Activated CD8-positive, alpha-beta memory T cell treated with anti-CD3 and anti-CD28 coated beads, Interleukin-2, amount 50 U/mL, for 4 hours (primary cell): ENCODE measurements at places on chromosomes 5 and 9.

GRCh38 chr9:125950880-125951471 is 203.8 kb downstream of the PBX3 start:
- DNase-seq: no peak

- DNase-seq: no peak
Measured at GRCh38 chr9:36118706-36119105, 17.8 kb upstream of the GLIPR2 start.

- DNase-seq: no peak
Measured at GRCh38 chr5:124866355-124867136, 120.1 kb upstream of the ZNF608 start.

- DNase-seq: no peak
Measured at GRCh38 chr9:69273161-69273560, 51.9 kb upstream of the ENTREP1 start.

- peak; percentile 91 for DNase-seq
Measured at GRCh38 chr5:50667653-50668595, 1.5 kb downstream of the PARP8 start.

DNA sequence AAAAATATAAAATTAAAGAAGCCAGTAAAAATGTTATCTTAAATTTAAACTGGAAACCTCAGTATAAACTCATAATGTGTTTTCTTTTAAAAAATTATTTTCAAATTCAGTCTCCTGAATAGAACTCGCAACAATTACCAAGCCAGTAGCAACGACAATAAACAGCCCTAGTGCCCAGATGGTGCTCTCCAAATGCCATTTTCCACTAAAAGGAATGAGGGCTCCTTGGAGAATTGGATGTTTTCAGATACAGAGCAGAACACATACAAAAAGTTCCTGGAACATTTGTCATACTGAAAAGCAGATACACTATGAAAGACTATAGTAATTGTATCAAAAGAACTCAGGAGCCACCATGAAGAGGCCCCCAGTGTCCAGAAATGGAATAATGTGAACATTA is 97.4 kb downstream of the TMC1 start:
- no peak for DNase-seq
